Vagina (tissue), 2 donors: ENCODE measurements at places on chromosomes 7 and 10. TPM values are rescaled to one million over a fixed set of nuclear protein-coding genes. Genes with fewer than 3 reads are reported as not detected.

Gene FKBP6
- not detected for total RNA-seq

Gene ADD3
- total RNA-seq: 114 TPM

Gene PLPP4
- 2.5 TPM for total RNA-seq

Gene TMEM270
- total RNA-seq: not detected

Gene UCMA
- not detected for total RNA-seq

Gene TBXAS1
- 18.4 TPM for total RNA-seq
